Umbilical cord (tissue), 2 donors: ENCODE measurements at places on chromosomes 7 and 10. TPM values are rescaled to one million over a fixed set of nuclear protein-coding genes. Genes with fewer than 3 reads are reported as not detected.

AKR1C2 gene
- 1.4 TPM for total RNA-seq

CRHR2 gene
- total RNA-seq = 0.72 TPM

PIP gene
- total RNA-seq = not detected

OPALIN gene
- 1.4 TPM for total RNA-seq
